ENCODE measurements at places on chromosomes 13 and 19.

- DNase-seq: no peak
These were observed 2.5 kb downstream of the MEF2B start for GRCh38 chr19:19167612-19168011.

- peak; percentile 40 for DNase-seq
These were observed 15.8 kb upstream of the ARHGEF7 start for GRCh38 chr13:111099290-111099689.

DNA sequence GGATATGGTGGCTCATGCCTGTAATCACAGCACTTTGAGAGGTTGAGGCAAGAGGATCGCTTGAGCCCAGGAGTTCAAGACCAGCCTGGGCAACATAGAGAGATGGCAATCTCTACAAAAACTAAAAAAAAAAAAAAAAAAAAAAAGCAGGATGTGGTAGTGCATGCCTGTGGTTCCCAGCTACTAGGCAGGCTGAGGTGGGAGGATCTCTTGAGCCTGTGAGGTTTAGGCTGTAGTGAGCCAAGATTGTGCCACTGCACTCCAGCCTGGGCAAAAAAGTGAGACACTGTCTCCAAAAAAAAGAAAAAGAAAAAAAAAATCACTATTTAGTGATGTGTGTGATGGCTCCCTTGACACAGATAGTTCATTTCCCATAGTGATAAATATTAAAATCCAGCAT is 365.0 kb upstream of the NBEA start:
- no peak for DNase-seq

GRCh38 chr13:106560821-106561220 is 7.1 kb downstream of the ARGLU1 start:
- DNase-seq: no peak

DNA sequence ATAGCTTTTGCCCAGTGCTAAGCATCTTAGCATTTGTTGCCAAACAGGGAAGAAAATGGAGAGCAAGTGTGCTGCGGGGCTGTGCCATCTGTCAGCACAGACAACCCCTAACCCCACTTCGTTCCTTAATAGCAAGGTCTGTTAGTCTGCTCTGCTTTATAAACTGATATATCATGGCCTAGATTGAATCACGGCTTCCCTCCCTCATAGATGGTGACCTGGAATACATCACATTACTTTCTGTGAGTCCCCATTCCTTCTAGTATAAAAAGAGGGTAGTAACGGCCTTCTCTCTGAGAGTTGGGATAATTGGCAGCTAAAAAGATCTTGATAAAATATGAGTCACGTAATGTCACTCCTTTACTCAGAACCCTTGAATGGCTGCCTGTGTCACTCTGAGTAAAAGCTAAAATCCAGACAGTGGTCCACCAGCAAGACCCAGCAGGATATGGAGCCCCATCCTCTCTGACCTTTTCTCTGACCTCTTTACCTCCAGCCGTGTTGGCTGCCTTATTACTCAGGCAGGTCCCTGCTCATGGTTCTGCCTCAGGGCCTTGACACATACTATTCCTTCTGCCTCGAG is 151.7 kb downstream of the DLEU7 start:
- DNase-seq: no peak

- no peak for DNase-seq
These were observed 46.4 kb downstream of the GGACT start for GRCh38 chr13:100541897-100542825.

- peak; percentile 27 for DNase-seq
These were observed 5.2 kb upstream of the PLIN4 start for GRCh38 chr19:4523306-4524110.

GRCh38 chr13:99339736-99340397 is 32.7 kb upstream of the GPR183 start:
- no peak for DNase-seq

- DNase-seq: no peak
These were observed 128.7 kb downstream of the MAB21L1 start for GRCh38 chr13:35347679-35348205.

DNA sequence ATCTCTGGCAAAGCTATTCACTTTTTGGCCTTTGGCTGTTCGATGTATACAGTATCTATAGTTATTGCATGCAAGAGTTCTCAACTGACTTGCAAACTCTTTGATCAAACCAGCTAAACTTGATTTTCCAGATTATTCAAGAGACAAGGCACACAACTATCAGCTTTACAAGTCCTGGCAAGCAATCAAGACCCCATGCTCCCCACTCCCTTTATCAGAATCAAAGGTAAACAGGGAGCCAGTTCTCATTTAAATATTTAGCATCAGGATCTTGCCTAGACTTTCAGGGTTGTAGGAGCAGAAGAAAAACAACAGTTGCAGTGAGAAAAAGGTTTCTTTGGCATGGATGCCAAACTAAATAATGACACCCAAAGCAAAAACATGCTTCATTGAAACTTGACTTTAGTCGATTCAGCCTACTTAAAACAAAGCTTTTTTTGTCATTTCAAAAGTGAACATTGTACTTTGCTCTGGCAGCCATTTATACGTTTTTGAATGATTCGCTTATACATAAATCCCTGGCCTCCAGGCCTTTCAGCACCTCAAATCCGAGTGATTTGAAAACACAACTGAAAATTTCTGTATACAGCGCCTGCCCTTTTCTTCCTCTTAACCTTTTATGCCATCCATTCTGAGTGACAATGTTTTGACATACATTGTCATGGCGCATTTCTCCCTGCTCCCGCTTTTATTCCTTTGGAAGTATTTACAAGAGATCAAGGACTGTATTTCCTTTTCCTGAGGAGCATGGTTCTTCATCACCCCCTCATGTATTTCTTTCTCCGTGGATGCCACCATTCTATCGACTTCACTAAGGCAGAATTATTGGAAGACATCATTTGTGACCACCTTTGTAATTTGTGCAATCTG is 340.8 kb downstream of the KLF5 start:
- DNase-seq: peak; percentile 97

DNA sequence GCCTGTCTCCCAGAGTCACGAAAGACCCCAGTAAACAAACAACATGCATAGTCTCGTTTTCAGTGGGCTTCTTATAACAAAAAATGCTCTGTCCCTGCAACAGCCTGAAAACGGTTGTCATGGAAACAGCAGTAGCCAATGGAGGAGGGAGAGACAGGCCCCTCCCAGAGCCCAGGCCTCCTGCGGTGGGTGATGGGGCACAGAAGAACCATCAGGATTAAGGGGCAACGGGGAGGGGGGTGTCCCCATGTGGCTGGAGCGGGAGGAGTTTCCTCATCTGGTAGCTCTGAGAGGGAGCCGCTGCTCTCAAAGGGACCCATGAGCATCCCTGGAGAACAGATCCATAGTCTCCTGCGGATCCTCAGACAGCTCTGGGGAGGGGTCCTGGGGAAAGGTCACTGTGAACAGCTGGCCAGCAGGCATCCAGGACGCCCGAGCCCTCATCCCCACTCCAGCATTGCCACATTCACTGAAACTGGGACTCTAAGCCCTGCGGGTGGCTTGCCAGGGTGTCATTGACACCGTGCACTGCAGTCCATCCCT is 37.5 kb upstream of the PNMA8B start:
- no peak for DNase-seq

DNA sequence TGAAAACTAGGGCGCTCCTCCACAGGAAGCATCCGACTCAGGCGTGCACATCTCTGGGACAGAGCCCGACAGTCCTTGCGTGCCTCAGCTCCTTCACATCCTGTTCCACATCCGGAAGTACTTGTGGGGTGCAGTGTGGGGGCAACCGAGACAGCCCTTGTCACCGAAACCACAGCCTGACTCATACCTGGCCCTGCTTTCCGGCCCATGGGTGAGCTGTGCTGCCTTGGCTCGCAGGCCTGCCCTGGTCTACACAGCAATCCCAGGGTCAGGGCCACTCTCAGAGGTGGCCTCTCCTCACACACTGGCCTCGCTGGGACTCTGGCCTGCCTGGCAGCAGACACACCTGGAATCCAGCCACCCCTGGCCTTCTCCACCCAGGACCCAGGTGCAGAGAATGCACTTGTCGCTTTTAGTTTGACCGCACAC is 100.4 kb downstream of the STK24 start:
- peak; percentile 82 for DNase-seq

- no peak for DNase-seq
These were observed 111.2 kb downstream of the GADD45B start for GRCh38 chr19:2587001-2587719.

DNA sequence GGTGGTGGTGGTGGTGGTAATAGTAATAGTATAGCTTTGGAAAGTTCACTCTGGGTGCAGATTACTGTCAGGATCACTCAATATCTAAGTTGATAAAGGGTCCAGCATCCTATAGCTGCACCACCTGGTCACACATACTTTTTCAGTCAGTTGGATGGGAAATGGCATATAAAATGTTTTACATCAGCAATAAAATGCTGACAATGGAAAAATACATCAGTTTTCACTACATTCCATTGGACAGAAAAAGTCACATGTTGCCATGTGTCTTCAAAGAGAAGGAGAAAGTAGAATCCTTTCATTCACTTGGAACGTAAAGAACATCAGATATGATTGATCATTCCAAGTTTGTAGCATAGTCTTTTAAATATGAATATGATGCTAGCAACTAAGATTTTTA is 481.4 kb downstream of the SLITRK6 start:
- no peak for DNase-seq

GRCh38 chr19:18683109-18683957 is at the start of gene CRTC1:
TSS of gene CRTC1 (plus strand) at chr19:18683680. CDS start at chr19:18683703, 23 bp downstream.
- peak; percentile 72 for DNase-seq

DNA sequence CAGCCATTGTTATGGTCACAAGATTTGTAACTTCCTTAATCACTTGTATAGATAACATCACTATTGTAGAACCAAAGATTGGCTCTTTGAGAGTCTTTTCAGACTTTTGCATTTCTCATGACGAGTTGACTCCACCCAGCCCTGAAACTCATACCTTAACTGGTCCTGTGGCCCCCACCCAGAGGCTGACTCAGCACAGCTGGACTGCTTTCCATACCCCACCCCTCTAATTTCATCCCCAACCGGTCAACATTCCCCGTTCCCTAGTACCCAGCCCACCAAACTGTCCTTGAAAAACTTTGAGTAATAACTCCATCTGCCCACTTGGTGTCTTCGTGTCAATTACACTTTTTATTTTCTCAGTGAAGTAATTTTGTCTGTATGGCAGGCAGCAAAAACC is 32.1 kb upstream of the SLITRK1 start:
- no peak for DNase-seq

DNA sequence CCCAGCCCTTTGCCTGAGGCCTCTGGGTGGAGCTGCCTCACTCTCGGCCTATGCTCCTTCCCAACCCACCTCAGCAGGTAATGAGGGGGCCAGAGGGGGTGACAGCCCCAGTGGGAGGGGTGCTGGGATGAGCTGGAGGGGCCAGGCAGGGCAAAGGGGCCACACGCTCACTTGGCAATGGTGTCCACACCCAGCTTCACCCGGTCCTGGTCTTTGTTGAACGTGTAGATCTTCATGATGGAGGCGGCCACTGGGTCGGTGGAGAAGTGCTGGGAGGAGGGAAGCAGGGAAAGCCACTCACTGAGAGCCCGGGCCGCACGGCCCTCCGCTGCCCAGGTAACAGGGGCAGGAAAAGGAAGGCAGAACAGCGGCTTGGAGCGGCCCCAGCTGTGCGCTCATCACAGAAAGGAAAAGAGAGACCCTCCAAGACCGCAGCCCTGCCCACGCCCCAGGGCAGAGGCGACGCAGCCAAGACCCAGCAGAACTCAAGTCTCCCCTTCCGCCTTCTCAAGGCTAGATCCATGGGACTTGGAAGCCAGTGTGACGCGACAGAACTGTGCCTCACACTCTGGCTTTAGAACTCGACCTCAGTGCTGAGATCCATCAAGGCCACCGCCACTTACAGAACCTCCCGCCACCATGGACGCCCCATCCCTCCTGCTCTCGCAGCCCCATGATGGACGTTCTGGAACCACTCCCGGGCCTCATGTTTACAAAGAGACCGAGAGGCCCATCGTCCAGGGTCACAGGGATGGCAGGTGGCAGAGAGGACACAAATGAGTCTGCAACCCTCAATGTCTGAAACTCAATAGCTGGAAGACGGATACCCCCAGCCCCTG is 9.2 kb downstream of the UBXN6 start:
- no peak for DNase-seq

DNA sequence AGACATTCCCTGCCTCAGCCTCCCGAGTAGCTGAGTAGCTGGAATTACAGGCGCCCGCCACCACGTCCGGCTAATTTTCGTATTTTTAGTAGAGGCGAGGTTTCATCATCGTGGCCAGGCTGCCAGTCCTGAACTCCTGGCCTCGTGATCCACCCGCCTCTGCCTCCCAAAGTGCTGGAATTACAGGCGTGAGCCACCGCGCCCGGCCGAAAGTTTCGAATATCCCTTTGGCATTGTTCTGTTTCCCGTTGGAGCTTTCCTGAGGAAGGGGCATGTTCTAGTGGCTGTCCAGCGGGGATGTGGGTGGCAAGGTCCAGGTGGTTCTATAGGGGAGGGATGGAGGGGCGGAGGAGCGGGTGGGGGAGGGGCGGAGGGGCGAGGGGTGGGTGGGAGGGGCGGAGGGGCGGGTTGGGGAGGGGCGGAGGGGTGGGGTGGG is 2.1 kb upstream of the BSG start:
- no peak for DNase-seq

- no peak for DNase-seq
These were observed 1.5 kb downstream of the EPSTI1 start for GRCh38 chr13:42990291-42991232.

DNA sequence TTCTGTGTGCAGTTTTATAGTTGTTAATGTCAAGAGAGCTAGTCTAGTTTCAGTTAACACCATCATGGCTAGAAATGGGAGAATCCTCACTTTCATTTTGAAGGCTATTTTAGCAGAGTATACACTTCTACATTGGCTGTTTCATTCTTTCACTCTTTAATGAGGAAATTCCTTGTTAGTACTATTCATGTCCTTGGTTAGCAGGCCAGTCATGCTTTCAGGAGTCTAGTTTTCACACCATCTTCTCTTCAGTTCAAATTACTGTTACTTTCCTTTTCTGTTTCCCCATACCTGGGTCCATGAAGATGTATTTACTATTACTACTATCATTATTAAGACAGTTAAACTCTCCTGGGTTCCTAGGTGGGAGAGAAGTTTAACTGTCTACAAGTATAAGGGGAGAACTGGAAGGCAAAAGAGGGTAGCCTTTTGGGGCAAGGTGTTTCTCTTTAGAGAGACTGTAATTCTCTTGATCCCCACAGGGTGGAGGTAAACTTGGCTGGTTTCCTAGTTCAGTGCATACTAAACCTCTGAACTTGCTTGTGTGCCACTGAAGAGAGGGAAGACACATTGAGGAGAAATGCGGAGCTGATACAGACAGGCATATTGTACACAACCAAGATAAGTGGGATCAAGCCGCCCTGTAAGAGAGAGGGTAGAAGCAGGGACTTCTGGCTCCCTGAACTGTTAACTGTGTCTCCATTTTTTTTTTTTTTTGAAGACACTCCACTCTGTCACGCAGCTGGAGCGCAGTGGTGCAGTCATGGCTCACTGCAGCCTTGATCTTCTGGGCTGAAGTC is 41.3 kb upstream of the IGFL4 start:
- DNase-seq: peak; percentile 86

DNA sequence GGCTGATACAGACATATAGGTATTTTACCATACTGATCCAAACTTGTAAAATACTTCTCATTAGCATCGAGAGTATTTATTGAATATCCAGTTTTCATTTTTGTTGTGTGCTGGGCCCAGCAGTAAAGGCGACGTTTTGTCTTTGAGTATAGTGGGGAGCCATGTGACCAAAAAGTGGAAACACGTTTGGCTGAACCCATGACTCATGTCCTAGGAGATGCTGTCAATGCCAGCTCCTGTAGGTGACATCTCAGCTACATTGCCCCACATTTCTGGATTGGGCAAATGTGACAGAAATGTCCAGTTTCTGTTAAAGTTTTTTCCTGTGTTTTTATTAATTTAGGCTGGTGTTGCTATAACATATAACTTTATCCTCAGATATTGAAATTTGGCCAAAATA is 26.1 kb upstream of the GTF3A start:
- no peak for DNase-seq

- no peak for DNase-seq
These were observed 66.5 kb upstream of the STARD13 start for GRCh38 chr13:33352041-33352440.

Data from HT-29 (cell line).